Frontal cortex (tissue), 4 donors: ENCODE measurements at places on chromosomes 16 and 17.

- no peak for DNase-seq
Observed at GRCh38 chr17:65047941-65048340, 8.6 kb downstream of the GNA13 start.

- no peak for DNase-seq
Observed at GRCh38 chr16:31458073-31458843, 1.0 kb upstream of the ARMC5 start.

DNA sequence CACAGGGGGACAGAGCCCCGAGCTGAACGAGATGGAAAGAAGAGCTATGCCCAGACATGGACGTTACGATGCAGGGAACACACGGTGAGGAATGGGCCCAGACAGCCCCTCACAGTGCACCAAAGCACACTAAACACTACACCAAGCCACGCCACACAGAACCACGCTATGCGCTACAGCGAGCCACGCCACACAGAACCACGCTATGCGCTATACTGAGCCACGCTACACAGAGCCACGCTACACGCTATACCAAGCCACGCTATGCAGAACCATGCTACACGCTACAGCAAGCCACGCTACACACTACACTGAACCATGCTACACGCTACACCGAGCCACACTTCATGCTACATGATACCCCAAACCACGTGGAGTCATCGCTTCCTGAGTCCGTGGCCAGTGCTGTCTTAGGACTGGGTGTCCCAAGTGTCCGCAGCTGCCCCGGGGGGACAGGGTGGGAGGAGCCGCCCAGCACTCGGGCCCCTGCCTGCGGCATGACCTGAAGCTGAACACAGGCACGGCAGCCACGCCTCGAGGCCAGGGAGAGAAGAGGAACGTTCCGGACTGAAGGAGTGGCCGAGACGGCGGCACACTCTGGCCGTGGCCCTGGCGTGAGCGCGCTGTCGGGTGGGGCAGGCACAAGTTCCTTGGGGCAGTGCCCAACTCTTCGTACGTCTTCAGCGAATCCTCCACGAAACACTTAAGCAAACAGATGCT, 61.3 kb downstream of the LMF1 start:
- no peak for DNase-seq

DNA sequence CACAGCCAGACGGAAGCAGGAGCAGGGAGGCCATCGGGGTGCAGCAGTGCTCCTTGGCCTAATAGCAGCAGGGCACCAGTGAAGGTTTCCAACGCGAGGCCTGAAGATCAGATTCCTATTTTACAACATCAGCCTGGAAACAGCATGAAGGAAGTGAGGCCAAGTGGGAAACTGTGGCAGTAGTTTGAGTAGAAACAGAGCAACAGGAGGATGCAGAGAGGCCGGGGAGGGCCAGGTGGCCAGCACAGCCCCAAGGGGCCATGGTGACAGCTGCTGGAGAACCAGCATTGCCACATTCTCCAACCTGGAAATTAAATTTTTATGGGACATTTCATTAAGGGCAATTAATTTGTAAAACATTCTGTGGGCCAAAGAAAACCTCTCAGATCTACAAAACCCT, 3.4 kb upstream of the ANKRD11 start:
- no peak for DNase-seq

DNA sequence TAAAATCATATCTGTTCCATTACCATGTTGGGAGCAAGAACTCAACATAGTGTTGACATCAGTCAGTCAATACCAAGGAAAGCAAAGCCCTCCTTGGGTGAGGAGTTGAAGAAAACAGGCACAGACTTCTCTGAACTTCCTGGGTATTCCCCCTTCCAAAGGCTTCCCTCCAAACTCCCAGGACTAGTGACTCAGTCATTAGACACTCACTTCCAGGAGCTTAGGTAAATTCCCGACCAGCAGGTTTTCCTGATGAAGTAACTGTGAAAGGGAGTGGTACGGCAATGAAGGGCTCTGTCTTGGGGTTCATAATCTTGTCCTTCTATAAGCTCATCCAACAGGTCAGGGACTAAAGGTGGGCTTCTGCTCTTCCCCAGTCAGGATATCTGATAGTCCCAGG, 293.8 kb upstream of the AXIN2 start:
- DNase-seq: no peak

DNA sequence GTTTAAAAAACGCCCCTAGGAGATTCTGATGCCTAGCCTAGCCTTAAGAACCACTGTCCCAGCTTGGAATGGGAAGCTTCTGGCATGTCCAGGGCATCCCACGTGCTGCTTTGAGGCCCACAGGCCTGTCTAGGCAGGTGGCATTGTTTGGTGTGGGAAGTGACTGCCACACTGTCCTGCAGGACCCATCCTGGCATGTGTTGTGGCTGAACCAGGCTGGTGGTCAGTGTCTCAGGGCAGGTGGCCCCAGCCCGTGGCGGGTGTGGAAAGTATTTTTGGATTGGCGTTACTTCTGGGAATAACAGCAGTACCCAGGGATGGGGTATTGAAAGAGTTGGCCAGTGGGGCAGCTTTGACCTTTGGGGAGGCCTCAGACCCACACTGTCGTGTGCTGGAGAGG, 27.9 kb downstream of the PGS1 start:
- no peak for DNase-seq

DNA sequence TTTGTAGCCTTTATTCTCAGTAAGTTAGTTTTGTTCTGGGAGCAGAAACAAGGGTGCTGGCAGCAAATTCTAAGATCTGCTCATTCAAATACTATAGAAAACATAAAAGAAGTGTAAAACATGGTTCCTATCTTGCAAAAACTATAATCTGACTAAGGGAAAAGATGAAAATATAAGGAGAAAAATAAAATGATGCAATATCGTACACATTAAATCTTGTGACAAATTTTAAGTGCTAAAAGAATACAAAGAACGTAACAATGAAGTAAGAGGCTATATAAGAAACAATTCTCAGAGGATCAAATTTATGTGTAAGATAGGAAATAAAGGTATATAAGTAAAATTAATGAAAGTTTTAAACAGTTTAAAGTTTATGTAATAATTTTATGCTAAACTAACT, 224.6 kb downstream of the CEP112 start:
- no peak for DNase-seq

- DNase-seq: no peak
Observed at GRCh38 chr17:49691677-49692191, 13.8 kb upstream of the SPOP start.

GRCh38 chr16:71201556-71201955, 29.0 kb downstream of the HYDIN start:
- no peak for DNase-seq

GRCh38 chr17:82055023-82055964, 3.6 kb downstream of the GPS1 start:
- no peak for DNase-seq

DNA sequence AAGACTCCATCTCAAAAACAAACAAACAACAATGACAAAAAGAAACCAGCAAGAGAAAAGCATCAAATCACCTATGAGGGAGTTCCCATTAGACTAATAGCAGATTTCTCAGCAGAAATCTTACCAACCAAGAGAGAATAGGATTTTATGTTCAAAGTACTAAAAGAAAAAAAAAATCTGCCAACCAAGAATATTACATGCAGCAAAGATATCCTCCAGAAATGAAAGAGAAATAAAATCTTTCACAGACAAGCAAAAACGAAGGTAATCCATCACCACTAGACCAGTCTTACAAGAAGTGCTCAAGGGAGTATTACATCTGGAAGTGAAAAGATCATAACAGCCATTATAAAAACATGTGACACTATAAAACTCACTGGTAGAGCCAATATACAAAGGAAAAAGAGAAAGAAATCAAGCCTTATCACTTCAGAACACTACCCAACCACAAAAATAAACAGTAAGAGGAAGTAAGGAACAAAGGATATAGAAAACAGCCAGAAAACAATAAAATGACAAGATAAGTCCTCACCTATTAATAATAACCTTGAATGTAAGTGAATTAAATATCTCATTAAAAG, 66.3 kb downstream of the STX8 start:
- no peak for DNase-seq

- DNase-seq: no peak
Observed at GRCh38 chr16:1949507-1949906, 5.0 kb downstream of the RPL3L start.

DNA sequence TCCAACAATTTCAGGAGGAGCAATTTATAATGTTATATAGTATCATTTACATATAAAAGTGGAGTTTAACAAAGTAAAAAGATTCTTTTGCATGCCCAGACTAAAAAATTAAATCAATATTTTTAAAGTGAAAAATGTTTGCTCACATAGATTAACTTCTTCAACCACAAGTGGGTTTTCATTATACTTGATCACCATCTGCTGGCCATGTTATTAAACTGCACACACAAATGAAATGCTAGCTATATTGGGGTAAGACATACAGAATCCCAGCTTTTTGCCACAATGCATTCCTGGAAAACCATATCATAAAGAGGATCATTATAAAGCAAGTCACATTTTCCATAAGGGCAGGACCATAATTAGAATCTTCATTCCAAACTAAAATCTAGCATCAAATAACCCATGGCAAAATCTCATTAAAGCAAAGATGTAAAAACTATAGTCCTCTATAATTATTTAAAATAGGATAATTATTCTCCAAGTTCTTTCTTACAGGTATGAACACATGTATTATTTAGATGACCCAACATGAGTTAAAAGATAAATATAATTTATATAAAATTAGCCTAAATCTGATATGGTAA, 26.3 kb downstream of the CEP112 start:
- DNase-seq: peak; percentile 52

DNA sequence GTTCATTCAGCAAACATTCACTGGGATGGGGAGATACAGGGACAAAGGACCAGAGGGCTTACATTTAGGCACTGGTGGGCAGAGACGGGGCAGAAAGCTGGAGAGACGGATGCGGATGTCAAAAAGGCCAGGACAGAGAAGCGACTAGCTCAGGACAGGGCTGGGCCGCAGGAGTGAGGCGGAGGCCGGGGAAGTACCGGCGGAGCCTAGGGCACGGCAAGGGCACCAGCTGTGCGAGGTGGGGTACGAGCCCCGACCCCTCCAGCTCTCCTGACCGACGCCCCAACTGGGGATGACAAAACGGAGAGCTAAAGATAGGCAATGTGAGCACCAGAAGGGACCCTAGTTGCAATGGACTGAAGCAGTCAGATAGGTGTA, 3.9 kb upstream of the SGCA start:
- no peak for DNase-seq

- no peak for DNase-seq
Observed at GRCh38 chr16:70661918-70662641, 15.7 kb downstream of the IL34 start.

- peak; percentile 43 for DNase-seq
Observed at GRCh38 chr17:17693253-17694168, 12.3 kb downstream of the RAI1 start.

- no peak for DNase-seq
Observed at GRCh38 chr16:23690771-23691482, 12.2 kb downstream of the PLK1 start.

DNA sequence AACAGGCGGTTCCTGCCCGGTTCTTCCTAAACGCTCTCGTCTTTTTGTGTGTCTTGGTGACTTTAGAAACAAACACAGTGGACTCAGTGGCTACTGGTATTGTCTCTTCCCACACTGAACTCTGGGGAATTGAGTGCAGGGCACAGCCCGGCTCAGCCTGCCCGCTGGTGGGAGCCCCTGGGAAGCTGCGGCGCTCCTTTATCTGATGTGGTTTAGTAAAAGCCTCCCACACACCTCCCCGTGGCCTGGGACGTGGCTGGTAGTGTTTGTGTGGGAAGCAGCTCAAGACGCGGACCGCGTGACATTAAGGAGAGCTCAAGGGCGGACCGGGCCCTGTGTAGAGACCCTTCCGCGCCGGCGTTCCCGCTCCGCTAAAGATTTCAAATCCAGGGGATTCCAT, 55.4 kb upstream of the PVALEF start:
- DNase-seq: no peak

- DNase-seq: no peak
Observed at GRCh38 chr17:78240839-78241238, 9.4 kb downstream of the TMEM235 start.

DNA sequence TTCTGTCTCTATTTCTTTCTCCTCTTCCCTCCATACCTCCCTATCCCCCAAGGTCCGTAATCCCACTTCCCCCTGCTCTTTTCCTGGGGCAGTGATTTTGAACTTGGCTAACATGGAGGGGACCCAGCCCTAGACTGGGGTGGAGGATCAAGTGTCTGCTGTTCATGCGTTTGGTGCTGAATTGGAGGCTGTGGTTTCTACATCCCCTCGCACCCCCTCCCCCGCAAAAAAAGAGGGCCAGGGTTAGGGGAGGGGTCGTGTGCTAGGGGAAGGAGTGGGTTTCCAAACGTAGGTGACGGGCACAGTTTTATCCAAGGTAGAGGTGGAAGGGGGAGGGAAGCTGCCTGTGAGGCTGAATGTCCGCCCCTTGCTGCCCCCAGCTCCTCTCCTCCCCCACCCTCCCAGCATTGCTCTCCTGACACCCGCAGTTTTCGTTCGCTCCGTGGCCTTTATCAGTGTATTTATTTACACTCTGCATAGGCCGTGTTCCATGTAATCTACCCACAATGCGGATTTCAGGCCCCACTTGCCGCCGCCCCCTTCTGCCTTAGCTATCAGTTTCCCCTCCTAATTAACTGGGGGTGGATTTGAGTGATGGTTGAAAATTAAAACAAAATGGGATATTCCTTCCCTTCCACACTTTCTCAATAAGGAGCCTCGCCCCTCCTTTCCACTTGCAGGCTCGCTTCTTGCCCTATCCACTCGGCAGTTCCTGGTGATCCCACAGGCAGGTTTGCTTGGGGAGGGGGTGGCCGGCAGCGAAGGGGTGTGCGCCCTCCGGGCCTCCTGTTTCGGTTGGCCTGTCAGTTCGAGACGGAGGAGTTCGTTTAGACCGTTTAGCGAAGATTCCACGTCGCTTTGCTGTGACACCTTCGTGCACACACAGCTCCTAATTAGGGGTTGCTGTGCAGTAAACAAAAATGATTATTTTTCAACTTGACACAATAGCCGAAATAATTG, 2.0 kb downstream of the GNAO1 start:
- DNase-seq: no peak

DNA sequence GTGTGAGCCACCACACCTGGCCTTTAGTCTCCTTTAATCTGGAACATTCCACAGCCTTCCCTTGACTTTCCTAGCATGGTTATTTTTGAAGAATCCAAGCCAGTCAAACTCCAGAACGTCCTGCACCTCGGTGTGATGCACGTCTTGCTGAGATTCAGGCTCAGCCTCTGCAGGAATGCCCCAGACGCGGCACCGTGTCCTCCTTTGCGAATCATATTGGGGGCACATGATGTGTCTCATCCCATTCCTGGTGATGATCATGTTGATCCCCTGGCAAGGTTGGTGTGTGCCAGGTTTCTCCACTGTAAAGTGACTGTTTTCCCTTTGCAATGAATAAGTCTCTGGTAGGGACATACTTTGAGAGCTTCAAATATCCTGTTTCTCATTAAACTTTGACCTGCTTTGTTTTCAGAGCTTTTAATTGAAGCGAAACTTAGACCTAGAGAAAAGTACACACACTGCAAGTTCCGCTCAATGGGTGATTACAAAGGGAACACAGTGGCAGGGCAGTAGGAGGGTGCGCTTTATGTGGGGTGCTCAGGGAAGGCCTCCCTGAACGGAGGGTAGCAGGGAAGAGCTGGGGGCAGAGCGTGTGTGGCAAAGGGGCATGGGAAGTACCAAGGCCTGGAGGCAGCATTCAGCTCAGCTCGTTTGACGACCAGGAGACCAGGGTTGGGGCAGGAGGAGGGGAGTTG, 9.6 kb upstream of the ATP2C2 start:
- no peak for DNase-seq

- DNase-seq: no peak
Observed at GRCh38 chr17:48261297-48261880, 153.8 kb downstream of the SNX11 start.

- DNase-seq: no peak
Observed at GRCh38 chr16:3022684-3023414, 893 bp downstream of the HCFC1R1 start.

GRCh38 chr16:53678155-53678554, 25.5 kb downstream of the RPGRIP1L start:
- no peak for DNase-seq
